ENCODE measurements at places on chromosomes 11 and 22. TPM values are rescaled to one million over a fixed set of nuclear protein-coding genes. Genes with fewer than 3 reads are reported as not detected.

- DNase-seq, result no peak
These were observed 25.4 kb downstream of the CNTF start for GRCh38 chr11:58647866-58648265.

DNA sequence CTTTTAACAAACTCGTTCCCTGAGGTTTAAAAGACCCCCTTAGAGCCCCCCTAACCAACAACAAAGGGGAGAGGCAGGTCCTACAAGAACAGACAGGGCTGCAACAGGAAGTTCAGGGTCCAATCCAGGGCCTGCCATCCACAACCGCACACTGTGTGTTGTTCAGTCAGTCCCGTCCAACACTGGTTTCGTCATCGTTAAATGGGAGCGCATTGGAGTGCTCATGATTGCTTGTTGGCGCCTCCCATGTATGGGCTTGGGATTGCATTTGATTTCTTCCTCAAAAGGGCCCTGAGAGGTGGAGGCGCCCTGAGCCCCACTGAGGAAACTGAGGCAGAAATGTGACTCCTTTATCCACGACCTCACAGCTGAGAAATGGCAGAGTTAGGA lies 174.1 kb downstream of the MN1 start:
- DNase-seq, result no peak

DNA sequence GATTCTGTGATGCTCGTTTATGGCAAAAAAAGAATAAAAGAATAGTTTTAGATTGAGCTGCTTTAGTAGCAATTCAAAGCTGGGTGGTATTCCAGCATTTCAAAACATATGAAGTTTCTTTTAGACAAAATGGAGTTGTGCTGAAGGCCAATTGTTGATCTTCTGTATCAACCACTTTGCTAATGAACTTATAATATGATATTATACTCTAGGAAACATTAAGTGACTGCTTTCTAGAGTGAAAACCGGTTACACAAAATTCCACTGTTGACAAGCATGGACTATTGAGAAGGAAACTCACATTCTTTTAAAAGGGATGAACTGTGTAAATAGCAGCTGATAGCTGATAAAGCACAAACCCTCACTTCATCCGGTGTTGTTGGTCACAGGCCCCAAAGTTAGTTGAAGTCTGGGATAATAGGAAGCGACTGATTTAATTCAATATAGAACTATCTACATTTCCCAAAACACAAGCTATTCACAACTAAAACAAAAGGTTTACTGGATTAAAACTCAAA lies 255.1 kb downstream of the CADM1 start:
- no peak for DNase-seq

GRCh38 chr11:58719406-58720117 lies 12.2 kb downstream of the GLYAT start:
- DNase-seq, result no peak

Gene ISX
- 0.23 TPM for polyA plus RNA-seq

DNA sequence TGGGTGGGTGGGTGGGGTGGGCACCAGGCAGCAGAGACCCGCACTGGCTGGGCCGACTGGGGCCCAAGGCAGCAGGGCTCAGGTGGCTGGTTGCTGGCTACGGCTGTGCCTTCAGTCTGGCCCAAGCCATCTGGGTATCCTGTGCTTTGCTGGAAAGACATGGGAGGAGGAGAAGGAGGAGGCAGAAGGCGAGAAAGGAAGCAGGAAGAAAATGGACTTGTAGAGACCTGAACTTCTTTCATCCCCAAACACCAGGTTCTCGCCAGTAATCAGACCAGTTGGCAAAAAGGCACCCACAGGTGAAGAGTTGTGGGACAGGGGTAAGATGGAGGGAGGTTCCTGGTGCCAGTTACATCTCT lies 78.8 kb downstream of the IGLL1 start:
- DNase-seq, result no peak

- no peak for DNase-seq
These were observed 2.6 kb upstream of the MMP10 start for GRCh38 chr11:102783016-102783415.

- peak; percentile 26 for DNase-seq
These were observed 7.9 kb downstream of the MRPL16 start for GRCh38 chr11:59802639-59803176.

- DNase-seq, result no peak
These were observed 35.1 kb downstream of the GRIA4 start for GRCh38 chr11:105644839-105645573.

Gene CTSW
- 0.80 TPM for polyA plus RNA-seq

Gene FGF4
- not detected for polyA plus RNA-seq

Gene ST14
- polyA plus RNA-seq, result 39.5 TPM

Gene SORL1
- 35.4 TPM for polyA plus RNA-seq

All from right renal pelvis (tissue), 4 donors.